ENCODE measurements at places on chromosomes 2 and 18.

GRCh38 chr2:134368009-134368817, 114.3 kb downstream of the MGAT5 start:
- no peak for DNase-seq

GRCh38 chr2:132593171-132593570, 76.8 kb downstream of the LYPD1 start:
- DNase-seq: no peak

- DNase-seq: no peak
Observed at GRCh38 chr2:1816414-1816911, 72.1 kb upstream of the PXDN start.

DNA sequence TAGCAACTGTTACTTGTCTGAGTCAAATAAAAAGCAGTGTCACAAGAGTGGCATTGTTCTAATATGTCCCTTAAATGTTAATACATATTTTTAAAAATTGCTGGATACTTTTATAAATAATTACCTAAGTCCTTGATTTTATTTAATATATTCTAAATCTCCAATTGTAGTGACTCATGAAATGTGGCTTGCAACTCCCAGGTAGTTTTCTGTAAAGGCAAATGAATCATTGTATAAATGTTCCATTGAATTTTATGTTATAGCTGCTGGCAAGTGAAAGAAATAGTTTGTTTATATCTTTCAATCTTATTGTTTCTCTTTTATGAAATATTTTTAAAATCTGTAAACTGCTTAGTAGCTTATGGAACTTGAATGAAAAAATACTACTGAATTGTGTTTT, 32.7 kb upstream of the C1GALT1C1L start:
- no peak for DNase-seq

GRCh38 chr2:36780231-36780839, 83.8 kb downstream of the VIT start:
- no peak for DNase-seq

DNA sequence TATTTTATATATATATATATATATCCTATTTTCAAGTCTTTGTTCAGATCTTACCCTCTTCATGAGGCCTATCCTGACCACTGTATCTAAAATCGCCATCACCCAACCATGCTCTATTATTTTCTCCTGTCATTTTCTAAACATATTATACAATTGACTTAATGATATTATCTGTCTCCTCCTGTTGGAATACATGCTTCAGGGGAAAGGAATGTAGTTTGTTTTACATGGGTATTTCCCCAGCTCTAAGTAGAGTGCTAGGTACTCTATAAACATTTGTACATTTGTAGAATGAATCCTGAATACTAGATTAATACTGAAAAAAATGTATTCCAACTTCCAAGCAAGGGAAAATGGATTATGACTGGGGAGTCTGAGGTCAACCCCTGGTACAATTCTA, 26.2 kb downstream of the TTC21B start:
- DNase-seq: no peak

DNA sequence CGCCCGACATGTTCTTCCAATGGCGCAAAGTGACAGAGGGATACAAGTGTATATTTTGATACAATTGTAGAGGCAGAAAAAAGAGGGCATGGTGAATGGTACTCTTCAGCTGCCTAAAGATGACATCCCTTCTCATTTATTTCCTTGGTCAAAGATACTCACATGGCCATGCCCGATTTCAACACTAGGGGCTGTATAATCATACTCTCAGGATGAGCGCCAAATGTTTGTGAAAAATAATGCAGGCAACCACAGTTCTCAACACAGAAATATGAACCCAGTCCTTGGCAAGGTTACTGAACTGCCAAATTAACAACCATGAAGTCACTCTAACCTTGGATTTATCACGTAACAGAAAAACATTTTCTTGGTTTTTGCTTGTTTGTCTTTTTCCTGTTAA, 204.4 kb downstream of the CCDC102B start:
- no peak for DNase-seq

GRCh38 chr2:66082581-66082980, 352.3 kb upstream of the MEIS1 start:
- no peak for DNase-seq

- no peak for DNase-seq
Observed at GRCh38 chr2:85605406-85606115, 3.1 kb upstream of the TMEM150A start.

DNA sequence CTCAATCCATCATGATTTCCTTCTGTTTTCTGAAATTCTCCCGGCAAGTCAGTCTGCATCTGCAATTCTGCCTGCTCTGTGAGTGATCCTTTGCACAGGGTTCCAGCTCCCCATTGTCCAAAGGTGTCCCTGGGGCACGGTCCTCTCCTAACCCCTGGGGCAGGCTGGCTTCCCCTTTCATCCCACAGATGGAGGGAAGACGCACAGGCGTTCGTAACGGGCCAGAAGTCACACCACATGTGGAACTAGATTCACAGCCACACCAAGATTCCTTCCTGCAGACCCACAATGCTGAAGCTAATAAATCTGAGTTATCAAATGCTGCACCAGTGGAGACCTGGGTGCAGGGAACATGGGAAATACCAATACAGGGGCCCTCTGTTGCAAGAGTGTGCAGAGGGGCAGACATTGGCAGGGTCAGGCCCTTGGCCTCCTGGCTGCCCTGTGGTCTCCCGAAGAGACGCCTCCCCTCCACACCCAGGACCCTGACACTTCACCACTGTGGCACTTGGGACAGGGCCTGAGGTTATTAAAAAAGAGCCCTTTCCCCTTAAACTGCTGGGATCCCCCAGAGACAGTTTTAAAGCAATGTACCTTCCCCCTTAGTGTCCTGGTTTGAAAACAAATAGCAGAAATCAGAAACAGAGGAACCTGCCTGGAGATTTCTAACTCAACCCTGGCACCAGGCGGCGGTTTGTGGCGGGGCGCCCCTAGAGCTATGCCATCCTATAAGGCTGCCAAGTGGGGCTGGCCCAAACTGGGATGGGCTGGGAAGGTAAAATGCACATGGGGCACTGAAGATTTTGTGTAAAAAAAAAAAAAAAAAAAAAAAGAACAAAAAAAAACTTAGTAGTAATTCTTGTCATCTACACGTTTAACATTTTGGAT, 15.4 kb downstream of the ZNF516 start:
- DNase-seq: no peak

DNA sequence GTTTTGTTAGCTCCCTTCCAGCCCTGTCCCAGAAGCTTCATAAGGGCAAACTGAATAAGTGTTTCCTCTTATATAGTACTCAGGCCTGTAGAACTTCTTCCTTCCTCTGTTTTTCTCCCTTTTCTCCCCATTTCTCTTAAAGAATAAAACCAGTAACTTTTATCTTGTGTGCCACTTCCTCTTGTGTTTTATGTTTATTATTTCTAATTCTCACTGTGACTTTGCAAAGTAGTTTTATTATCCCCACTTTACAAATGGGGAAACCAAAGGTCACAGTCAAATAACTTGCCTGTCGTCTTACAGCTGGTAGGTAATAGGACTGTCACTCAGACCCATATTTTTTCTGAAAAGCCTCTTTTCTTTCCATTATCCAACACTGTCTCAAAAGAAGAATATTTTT, 42.4 kb downstream of the RBBP8 start:
- no peak for DNase-seq

- DNase-seq: no peak
Observed at GRCh38 chr2:172513524-172513900, 42.4 kb upstream of the PDK1 start.

GRCh38 chr2:69017835-69018234, 4.9 kb downstream of the ANTXR1 start:
- DNase-seq: no peak

DNA sequence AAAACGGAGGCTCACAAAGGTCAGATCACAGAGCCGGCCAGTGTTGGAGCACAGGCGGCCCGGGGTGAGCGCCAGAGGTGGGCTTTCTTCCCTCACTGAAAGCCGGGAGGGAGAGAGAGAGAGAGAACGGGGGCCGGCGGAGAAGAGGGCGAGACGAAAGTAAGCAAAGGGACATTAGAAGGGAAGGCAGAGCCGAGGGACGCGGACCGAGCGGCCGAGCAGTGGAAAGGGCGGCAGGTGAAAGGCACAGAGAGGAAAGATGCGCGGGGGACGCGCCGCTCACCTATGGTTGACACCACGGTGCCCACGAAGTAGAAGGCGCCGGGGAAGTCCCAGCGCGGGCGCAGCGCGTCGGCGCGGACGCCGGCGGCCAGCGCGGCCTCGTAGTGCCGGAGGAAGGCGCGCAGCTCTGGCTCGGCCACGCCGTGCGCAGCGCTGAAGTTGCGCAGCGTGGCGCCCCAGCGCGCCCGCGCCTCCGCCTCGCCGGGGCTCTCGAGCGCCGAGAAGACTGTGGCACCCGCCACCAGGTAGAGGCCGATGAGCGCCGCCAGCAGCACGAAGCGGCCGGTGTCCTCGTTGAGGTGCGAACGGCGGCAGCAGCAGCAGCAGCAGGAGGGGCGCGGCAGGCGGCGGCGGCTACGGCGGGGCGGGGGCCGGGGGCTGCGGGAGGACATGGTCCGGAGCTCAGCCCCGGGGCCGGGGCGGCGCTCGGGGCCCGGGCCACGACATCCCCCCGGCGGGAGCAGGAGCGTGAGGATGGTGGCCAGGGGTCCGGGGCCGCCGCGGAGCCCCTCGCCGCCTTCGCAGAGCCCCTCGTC, 166.9 kb downstream of the MSH2 start:
- no peak for DNase-seq

- no peak for DNase-seq
Observed at GRCh38 chr2:172938713-172939375, 136.8 kb upstream of the MAP3K20 start.

DNA sequence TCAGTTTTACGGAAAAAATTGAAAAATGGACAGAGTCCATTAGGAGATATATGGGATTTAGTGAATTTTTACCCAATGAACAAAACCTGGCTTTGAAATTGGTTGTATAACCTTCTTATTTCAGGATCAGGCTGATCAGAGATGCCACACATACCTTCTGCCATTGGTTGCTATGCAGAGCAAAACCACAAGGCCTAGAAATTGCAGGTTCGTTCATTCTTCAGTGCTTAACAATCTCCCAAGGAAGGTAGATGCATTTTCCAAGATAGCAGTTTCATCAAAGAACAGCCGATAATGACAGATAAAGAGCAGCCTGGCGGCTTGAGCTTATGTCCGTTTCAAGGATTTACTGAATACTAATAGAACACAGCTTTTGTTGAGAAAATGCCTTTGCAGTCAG, 868.8 kb downstream of the EPHA4 start:
- no peak for DNase-seq

GRCh38 chr2:26978061-26978596, 7.7 kb downstream of the MAPRE3 start:
- DNase-seq: no peak

DNA sequence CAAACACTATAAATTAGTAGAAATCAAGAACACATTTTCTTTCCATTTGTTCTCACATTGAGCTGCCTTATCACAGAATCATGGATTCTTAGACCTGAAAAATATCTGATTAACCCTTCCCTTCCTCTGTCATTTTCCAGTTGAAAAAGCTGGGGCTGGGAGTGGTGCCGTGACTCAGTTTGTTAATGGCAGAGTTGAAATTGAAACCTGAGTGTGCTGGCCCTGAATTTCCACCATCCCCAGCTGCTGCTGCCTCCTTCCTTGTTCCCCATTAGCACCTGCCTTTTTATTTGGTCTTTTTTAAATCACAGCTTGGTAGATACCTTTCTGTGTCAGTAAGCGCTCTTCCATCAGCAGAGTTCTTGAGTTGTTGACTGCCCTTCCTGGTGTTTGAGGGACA, 10.6 kb downstream of the FARP2 start:
- DNase-seq: no peak

- DNase-seq: no peak
Observed at GRCh38 chr2:112121682-112122254, 16.4 kb upstream of the FBLN7 start.

DNA sequence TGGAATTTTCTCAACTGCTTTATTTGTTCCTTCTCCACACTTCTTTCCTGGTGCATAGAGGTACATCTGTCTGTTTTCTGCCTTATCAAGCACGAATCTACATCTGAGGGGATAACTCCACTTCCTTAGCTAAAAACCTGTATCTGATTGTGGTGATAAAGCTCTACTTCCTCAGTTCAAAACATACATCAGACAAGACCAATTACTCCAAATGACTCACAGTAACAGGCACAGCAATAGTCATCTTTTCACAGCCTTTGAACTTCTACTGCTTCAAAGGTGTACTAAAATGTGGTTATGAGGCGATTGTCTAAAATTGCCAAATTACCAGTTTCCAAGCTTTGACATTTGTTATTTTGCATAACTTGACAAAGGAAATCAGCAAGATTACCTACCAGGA, 803.6 kb upstream of the ZEB2 start:
- DNase-seq: no peak

DNA sequence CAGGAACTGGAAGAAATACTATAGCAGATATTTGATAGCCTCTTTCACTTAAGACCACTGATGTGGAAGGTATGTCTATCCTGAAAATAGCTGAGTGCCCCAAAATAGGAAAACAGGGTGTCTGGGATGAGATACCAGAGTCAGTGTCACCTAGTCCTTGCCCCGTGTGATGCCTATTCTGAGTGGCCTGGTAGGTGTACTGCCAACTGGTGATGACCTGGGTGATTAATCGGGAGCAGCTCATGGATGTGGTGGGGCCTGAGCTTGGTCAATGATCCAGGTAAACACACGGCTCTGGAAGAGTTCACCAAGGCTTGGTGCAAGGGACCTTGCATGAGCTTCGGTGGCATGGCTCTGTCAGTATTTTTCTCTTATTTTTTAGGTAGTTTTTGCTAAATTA, 95.2 kb downstream of the TANC1 start:
- DNase-seq: no peak

DNA sequence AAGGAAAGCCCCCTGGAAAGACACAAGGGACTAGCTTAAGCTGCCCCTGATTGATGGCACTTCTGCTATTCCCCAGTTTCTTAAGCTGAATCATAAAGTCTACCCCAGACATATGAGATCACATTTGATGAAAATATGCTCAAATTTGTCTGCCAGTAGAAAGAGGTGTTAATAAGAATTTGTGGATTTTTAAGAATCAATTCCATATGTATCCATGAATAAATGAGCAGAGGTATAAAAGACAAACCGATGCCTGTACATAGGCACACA, 119.9 kb downstream of the CCBE1 start:
- no peak for DNase-seq

- DNase-seq: no peak
Observed at GRCh38 chr2:70830366-70830765, 5.2 kb downstream of the CD207 start.

- DNase-seq: no peak
Observed at GRCh38 chr2:163906410-163906809, 170.6 kb upstream of the FIGN start.

GRCh38 chr2:191314697-191315364, 69.6 kb downstream of the MYO1B start:
- no peak for DNase-seq

GRCh38 chr2:233422050-233422639, 67.9 kb downstream of the DGKD start:
- DNase-seq: no peak

- no peak for DNase-seq
Observed at GRCh38 chr2:11342551-11343367, 1.7 kb downstream of the ROCK2 start.

- no peak for DNase-seq
Observed at GRCh38 chr2:138742441-138743057, 37.6 kb downstream of the NXPH2 start.

GRCh38 chr2:190283783-190284182, 35.8 kb downstream of the HIBCH start:
- no peak for DNase-seq
